Epithelial cell of esophagus (primary cell): ENCODE measurements at places on chromosomes 7 and 10.

DNA sequence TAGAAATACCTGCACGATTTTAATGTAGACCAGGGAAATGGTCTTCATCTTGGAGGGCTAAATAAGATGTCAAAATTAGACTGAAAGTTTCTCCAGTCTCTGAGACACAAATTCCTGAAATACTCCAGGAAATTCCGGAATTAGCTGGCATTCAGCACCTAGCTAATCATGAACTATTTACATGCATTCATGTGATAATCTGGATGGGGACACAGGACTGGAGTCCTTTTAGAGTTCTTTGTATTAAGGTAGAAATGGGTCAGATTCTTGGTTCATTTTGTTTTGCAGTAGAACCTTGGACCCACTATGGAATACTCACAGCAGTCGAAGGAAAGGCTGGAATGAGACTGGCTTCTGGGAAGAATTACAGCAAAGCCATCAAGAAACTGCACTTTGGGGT is 65.3 kb upstream of the MDFIC start:
- peak; percentile 33 for DNase-seq

- DNase-seq: peak; percentile 81
Measured at GRCh38 chr10:92384741-92385140, 93.8 kb downstream of the MARCHF5 start.

- DNase-seq: no peak
Measured at GRCh38 chr7:20431146-20431545, 100.4 kb downstream of the ITGB8 start.

GRCh38 chr10:9289811-9290210 is 1235.3 kb downstream of the GATA3 start:
- no peak for DNase-seq

- no peak for DNase-seq
Measured at GRCh38 chr7:112182749-112183148, 23.4 kb downstream of the DOCK4 start.

DNA sequence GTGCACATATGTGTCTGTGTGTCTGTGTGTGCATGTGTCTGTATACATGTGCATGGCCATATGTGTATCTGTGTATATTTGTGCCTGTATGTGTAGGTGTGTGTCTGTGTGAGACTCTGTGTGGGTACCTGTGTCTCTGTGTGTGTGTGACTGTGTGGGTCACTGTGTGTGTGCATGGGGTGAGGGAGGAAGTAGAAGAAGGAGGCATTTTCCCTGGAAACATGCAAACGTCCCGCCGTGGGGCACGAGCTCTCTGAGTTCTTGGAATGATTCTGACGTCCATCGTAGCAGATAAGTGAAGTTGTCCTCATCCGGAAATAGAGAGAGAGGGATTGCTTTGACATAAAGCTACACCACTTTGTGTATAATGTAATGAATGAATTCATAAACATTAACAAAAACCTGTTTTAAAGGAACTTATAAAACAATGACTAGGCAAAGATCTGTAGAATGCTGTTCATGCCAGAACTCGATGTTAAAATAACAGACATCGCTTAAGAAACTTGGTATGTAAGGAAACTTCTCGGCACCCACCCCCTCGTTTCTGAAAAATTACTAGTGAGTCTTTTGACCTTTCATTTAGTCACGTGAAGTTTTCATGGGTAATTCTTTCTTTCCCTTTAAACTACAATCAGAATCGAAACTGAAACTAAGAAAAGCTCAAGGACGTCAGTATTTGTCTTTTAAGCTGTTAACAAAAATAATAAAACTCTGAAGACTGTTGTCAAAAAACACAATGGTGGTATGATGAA is 43.6 kb upstream of the KLF6 start:
- DNase-seq: peak; percentile 81

GRCh38 chr7:149020483-149020882 is 7.8 kb downstream of the PDIA4 start:
- no peak for DNase-seq

- no peak for DNase-seq
Measured at GRCh38 chr7:115009139-115009538, 87.2 kb downstream of the MDFIC start.

DNA sequence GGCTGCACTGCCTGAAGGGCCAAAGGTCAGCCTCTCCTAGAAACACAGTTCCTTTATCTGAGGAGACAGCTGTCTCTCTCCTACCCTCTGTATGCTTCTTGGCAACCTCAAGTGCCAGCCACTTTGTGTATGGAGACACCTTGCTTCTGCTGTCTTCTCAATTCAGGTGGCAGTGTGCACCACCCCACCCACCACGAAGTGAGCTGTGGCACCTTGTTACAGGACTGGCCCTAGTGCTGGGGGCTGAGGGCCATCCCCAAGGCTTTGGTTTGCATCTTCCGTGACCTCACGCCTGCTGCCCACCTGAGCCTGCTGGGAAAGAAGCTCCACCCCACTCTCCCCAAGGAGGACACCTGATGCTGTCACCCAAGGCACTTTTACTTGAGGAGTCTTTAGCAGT is 47.1 kb upstream of the LRRC4 start:
- no peak for DNase-seq

DNA sequence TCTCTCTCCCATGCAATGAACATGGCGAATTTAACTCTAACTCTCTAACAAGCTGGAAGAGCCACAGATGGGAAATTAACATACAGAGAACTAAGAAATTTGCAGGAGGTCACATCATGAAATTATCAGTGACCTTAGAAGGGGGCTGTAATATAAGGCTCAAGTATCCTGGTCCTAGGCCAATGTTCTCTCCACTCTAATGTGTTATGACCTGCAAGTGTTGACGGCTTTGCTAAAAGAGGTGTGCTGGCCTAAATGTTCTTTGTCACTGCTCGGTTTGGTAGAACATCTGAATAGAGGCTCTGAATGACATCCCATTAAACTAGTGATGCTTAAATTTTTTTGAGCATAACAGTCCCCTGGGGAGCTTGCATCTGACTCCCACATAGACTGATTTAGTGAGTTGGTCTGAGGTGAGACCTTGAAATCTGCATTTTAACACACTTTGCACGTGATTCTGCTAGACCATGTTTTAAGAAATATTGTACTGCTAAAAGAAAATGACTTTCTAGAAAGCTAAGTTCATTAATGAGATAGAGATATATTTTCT is 129.3 kb downstream of the GFRA1 start:
- no peak for DNase-seq

- no peak for DNase-seq
Measured at GRCh38 chr10:119283818-119284217, 76.4 kb downstream of the GRK5 start.

- peak; percentile 38 for DNase-seq
Measured at GRCh38 chr7:33423646-33424020, 294.3 kb downstream of the BBS9 start.

DNA sequence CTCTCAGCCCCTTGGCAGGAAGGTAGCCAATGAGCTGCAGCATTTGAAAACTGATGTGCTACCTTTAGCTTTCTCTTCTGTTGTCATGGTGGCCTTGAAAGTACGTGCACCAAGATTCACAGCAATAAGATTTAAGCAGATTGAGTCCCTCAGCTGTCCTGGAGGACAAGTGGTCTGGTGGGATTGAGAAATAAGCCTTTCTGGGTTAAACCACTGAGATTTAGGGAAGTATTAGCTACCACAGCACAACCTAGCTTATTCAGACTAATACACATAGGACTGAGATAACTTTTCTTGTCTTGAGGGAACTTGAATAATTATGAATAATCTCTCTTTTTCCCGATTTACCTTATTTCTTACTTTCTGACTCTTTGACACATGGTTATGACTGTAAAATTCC is 324.0 kb downstream of the PTEN start:
- DNase-seq: no peak

GRCh38 chr7:44707558-44708230 is 41.0 kb upstream of the ZMIZ2 start:
- DNase-seq: no peak

- DNase-seq: no peak
Measured at GRCh38 chr10:46285966-46286620, 704 bp upstream of the ANTXRL start.

GRCh38 chr10:48289501-48290238 is 15.2 kb upstream of the FRMPD2 start:
- peak; percentile 63 for DNase-seq

DNA sequence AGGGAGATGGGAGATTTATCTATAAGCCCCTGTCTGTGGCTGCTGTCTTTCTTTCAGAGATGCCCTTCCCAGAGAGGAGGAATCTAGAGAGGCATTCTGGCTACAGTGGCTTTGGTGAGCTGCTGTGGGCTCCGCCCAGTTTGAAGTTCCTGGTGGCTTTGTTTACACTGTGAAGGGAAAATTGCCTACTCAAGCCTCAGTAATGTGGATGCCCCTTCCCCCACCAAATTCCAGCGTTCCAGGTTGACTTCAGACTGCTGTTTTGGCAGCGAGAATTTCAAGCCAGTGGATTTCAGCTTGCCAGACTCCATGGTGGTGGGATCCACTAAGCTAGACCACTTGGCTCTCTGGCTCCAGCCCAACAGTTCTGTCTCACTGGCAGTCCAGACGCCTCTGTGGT is 951.6 kb downstream of the CCSER2 start:
- peak; percentile 1 for DNase-seq

- no peak for DNase-seq
Measured at GRCh38 chr7:139648941-139649425, 125.5 kb downstream of the CLEC2L start.

DNA sequence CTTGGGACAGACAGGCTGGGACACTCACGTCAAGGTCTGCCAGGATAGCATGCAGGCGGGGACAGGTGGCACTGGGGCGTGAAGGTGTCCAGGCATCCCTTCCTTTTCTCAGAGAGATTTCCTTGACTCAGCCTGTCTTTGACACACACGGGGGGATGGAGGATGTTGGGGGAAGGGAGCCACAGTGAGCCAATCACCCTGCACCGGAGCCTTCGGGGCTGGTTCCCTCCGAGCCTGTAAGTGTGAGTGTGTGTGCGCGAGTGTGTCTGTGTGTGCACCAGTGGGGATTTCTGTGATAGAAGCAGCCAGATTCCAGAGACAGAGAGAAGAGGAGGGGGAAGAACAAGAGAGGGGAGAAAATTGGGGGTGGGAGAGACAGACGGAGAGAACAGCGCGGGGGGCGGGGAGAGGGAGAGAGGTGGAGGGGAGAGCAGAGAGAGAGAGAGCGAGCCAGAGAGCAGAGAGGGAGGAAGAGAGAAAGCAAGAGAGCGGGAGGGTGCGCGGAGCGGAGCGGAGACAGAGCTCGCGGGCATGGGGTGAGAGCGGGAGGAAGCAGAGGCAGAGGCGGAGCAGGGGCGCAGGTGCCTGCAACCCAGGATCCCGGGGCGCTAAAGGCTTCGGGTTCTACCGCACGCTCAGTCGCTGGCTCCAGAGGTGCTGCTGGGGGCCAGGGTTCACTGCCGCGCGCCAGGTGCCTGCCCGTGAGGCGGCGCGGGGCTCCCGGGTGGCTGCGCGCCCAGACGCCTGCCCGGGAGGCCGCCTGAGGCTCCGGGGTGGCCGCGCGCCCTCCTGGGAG is 466 bp upstream of the GPR26 start:
- no peak for DNase-seq

DNA sequence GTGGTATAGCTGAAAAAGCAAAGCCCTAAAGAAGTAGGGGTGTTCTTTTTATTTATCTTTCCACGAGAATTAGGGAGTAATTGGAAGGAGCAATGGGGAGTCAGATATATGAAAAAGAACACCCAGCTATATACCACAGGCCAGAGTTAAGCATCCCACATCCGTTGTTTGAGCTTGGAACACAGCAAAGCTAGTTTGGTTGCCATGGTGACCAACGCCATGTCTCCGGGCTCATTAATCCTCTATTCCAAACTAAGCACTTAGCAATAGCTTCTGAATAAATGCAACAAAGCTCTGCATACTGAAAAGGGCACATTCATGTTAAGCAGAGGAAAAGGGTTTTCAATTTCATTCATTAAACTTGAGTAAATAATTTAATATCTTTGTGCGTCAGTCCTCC is 23.5 kb downstream of the ASB4 start:
- peak; percentile 11 for DNase-seq

GRCh38 chr7:96238474-96238873 is 83.4 kb downstream of the SLC25A13 start:
- DNase-seq: no peak

DNA sequence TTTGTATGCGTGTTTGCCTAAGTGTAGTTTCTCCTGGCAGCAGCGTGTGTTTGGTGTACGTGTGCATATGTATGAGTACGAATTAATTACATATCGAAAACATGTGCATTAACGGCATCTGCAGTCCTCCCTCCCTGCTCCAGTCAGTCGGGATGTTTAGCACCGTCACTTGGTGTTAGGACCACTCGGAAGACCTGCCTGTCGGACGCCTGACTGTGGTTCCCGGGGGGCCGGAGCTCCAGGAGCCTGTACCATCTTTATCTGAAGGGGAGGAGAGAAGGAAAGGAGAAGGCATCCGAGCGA is 1.1 kb upstream of the CNTNAP2 start:
- DNase-seq: no peak

GRCh38 chr7:139747662-139748372 is 30.0 kb downstream of the HIPK2 start:
- DNase-seq: no peak

DNA sequence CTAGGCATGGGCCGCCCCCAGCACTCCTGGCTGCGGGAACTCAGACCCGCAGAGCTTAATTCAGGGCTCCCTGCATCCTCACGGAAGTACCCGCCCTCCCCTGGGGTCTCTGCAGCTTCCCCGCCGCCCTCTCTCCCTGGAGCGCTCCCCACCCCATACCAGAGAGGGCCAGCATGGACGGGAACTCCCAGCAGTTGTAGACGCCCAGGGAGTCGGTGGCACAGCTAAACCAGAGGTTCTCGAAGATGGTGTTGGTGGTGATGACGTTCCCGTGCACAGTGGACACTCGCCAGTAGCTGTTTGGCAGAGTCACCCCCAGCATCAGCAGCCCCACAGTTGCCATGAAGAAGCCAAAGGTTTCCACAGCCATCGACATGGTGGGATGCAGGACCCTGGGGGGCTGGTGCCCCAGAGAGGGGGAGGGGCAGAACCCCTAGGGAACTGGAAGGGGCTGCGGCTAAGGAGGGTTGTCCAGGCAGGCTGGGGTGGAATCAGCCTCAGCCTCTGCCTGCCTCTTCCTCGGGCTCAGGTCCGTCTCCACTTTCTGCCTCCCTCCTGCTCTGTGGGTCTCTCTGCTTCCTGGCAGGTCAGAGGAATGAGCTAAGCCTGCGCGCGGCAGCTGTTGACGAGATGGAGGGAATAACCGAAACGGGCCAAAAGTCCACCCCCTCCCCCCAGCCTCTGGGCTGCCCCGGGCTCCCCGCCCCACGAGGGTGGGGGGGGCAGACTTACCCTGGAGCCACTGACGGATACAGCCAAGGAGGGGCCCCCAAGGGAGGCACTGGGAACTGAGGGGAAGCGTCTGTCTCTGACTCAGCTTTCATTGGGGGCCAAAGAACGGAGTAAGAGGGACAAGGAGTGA is at the start of gene CLDN15:
Gene CLDN15, minus strand, starts transcription at position 597 of the 862 bp plus-strand sequence. Its CDS starts 221 bp downstream, at position 376.
- no peak for DNase-seq
